Nephron progenitor cell (in vitro differentiated cells): ENCODE measurements at places on chromosomes 1 and 21.

GRCh38 chr1:20223106-20223505 is 36.8 kb upstream of the PLA2G2C start:
- DNase-seq, result no peak

DNA sequence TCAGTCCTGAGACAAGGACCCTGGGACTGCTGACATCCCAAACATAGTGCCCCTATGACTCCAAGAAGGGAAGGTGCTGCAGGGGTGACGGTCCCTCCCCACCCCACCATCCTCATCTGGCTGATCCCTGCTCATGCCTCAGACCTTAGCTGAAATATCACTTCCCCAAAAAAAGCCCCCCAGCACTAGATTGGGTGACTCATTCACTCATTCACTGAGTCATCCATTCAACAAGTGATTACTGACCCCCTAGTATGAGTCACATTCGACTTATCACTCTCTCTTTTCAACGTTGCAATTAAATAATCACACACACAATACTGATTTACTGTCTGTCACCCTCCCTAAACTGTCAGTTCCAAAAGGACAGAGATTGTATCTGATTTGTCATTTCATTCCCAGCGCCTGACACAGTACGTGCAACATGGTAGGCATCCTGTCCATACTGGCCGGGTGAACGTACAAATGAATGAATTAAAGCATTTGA is 48.6 kb downstream of the HIVEP3 start:
- DNase-seq, result no peak

GRCh38 chr21:34795175-34795547 is 126.4 kb downstream of the CLIC6 start:
- no peak for DNase-seq

DNA sequence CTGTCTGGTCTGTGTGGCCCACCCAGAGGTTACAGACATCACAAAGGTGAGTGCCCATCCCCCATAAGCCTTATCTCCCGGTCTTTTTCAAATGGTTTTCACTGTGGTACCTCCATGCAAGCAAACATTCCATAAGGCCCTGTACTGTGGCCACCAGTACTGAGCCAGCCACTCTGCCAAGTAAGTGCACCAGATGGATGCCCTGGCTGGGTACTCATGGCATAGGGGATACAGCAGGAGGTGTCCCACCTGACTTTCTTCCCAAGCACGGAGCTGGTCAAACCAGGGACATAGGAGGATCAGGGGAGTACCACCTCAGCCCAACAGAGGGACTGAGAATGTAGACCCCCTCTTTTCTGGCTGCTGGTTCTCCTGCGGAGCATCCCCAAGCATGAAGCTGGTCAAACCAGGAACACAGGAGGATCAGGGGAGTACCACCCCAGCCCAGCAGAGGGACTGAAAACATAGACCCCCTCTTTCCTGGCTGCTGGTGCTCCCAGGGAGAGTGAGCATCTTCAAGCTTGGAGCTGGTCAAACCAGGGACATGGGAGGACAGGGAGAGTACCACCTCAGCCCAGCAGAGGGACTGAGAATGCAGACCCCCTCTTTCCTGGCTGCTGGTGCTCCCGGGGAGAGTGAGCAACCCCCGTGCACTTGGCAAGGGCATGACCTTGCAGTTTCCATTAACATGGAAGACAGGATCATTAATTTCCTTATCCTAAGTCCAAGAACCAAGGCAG is 81.8 kb upstream of the KLHDC7A start:
- DNase-seq, result no peak

GRCh38 chr1:173137107-173137706 is 69.9 kb downstream of the TNFSF4 start:
- no peak for DNase-seq

- DNase-seq, result peak; percentile 77
These were observed at the start of gene RIPK4 for GRCh38 chr21:41766883-41767605. Gene RIPK4 (minus strand): TSS chr21:41767052. CDS start chr21:41767041, 11 bp downstream.

DNA sequence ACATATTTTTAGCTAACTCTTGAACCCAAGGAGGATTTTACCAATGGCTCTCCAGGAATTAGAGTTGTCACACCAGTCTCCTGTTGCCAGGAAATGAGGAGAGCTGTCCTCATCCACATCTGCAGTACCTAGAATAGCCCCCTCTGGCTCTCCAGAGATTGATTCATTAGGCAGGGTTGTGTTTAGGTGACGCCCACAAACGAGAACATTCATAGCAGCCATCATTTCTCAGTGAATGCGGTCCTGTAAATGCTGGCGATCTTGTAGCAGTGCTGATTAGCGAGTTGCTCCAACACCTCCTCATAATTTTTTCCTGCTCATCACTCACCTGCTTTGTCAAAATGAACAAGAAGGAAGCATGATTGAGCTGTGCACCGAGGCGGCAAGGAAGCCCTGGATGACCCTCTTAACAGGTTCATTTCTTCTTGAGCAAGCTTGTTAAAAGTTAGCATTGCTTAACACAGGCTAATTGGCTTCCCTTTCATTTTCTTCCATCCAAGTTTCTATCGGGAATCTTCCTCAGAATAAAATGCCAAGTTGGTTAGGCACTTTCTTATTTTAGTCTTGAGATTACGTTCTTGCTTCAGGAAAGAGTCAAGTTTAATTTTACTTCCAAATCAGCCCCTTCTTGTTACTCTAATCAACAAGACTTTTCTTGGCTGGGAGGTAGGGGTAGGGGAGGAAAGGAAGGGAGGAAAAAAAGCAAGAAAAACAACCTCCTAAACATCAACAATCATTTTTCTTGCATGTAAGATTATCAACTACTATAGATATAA is 16.5 kb upstream of the KLHDC8A start:
- DNase-seq, result no peak

DNA sequence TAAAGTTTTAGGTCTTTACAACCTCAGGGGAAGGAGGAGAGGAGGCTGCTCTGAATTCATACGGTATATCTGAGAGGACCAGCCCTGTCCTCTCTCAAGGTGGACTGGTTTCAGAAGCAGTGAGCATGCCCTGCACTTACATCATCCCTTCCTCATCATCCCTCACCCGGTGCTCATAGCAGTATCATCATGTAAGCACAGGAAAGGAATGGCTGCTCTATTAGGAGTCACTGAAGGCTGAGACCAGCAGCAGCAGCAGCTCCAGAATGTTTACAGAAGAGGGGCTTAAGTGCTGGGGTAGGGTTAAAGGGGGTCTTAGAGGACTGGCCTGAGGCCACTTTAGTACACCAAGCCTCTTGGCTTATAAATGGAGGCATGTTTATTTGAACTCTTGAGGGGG is 185.9 kb downstream of the AK5 start:
- no peak for DNase-seq

GRCh38 chr1:160419150-160419837 is 18.9 kb downstream of the VANGL2 start:
- DNase-seq, result no peak

GRCh38 chr1:9250411-9251381 is 16.1 kb downstream of the H6PD start:
- DNase-seq, result peak; percentile 56

- DNase-seq, result no peak
These were observed 118.3 kb downstream of the TGFB2 start for GRCh38 chr1:218463194-218464156.

GRCh38 chr1:185674201-185674600 is 60.0 kb upstream of the HMCN1 start:
- DNase-seq, result no peak

DNA sequence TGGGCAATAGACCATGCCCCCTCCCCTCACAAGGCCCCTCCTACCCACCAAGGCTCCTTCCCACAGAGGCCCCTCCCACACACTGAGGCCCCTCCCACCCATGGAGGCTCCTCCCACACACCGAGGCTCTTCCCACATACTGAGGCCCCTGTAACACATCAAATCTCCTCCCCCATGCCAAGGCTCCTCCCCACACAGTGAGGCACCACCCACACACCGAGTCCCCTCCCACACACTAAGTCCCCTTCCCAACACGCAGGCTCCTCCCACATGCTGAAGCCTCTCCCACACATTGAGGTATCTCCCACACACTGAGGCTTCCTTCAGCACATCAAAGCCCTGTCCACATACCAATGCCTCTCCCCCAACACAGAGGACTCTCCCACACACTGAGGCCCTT is 391.8 kb downstream of the CAMTA1 start:
- no peak for DNase-seq

DNA sequence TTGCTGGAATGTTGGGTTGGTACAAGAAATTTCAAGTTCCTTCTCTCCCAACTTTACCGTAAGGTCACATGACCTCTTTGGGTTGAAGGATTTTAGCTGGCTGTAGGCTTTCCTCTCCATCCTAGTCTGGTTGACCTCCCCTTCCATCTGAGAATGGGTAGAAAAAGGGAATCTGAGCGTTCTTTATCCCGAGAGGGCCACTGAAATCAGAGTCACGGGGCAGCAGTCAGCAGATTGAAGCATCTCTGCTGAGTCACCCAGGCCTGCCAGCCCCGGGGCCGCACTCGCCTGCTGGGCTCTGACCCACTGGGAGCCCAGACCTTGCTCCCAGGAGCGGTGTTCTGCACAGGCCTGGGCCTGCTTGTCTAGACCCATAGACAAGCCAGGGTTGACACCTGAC is 31.0 kb downstream of the TMCC2 start:
- DNase-seq, result no peak

DNA sequence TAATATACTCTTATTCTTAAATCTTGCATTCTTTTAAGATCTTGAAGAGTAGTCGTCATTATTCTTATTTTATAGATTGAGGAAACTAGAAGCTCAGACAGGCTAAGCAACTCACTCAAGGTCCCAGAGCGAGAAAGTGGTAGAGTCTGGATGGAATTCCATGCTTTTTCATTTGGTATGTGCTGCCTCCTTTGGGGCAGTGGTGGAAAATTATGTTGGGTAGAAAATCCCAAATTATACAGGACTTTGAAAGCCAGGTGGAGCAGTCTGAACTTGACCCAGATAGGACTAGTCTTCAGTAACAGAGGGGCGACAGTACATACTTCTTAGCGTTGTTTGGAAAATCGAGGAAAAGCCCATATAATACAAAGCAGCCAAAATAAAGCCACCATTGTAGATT is 205.6 kb downstream of the ATG4C start:
- no peak for DNase-seq

GRCh38 chr1:230067419-230067870 is 407 bp downstream of the GALNT2 start:
- DNase-seq, result no peak

GRCh38 chr1:234845097-234845660 is 235.2 kb upstream of the IRF2BP2 start:
- no peak for DNase-seq

- DNase-seq, result no peak
These were observed 127.8 kb upstream of the ADAR start for GRCh38 chr1:154735804-154736168.

GRCh38 chr1:198637916-198638437 is 863 bp upstream of the PTPRC start:
- DNase-seq, result no peak

- DNase-seq, result no peak
These were observed 43.3 kb upstream of the PUM1 start for GRCh38 chr1:31108861-31109260.

GRCh38 chr1:44347280-44347679 is 7.8 kb downstream of the ERI3 start:
- DNase-seq, result no peak

DNA sequence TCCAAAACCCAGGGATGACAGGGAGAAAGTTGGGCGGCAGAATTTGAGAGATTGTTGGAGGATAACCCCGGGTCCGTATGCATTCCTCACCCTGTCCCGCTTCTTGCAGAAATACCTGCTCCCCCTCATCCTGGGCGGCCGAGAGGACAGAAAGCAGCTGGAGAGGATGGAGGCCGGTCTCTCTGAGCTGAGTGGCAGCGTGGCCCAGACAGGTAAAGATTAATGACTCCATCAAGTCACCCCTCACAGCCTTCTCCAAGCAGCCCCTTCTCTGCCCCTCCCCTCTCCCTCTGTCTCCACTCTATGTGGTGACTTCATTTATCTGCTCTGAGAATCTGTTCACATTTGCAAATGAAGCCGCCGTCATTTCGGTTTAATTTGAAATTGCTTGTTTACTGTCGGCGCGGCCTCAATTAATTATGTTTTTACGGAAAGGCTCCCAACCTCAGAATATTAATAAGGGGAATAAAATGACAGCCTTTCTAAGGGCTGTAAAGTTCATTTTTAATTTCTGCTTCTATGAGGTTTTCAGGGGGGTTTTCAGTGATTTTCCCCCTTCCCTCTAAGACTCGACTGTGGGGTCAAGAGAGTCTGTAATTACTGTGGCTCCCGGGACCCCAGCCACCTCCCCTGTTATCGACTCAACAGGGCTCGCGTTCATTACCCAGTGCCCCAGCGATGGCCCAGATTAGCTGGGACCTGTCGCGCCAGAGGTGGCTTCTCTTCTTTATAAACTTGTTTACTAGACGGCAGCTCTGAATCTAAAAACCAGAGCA is 148.3 kb downstream of the PEX14 start:
- no peak for DNase-seq

DNA sequence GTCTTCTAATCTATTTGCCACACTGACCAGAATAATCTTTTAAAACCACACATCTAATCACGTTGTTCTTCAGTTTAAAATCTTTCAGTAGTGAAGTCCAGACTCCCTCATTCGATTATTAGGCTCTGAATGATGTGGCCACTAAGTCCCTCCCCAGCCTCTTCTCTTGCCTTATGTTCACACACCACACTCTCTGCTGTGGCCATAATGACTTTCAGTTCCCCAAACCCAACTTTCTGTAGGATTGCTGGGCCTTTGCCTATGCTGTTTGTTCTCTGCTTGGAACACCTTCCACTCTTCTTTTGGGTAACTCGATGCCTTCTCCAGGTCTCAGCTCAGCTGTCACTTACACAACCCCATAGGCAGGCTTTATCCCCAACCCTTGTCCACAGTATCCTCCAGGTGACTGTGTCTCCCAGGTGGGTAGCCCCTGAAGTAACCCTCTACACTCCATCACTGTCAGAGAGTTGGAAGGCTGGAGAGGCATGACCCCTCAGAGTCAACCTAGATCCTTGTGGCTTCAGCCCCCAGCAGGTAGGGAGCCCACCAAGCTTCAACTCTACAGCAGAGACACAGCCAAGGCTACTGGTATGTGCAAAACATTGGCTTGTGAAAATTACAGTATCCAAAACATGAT is 8.4 kb upstream of the SLC37A1 start:
- no peak for DNase-seq

- DNase-seq, result no peak
These were observed 524.1 kb downstream of the PTBP2 start for GRCh38 chr1:97245682-97246081.

DNA sequence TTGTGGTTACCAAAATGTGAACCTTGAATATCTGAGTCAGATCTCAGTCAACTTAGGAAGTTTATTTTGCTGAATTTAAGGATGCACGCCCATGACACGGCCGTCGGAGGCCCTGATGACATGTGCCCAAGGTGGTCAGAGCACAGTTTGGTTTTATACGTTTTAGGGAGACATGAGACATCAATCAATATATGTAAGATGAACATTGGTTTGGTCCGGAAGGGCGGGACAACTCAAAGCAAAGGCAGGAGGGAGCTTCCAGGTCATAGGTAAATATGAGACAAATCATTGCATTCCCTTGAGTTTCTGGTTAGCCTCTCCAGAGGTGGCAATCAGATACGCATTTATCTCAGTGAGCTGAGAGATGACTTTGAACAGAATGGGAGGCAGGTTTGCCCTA is 1.0 kb upstream of the PRMT2 start:
- no peak for DNase-seq

- no peak for DNase-seq
These were observed 274.8 kb upstream of the C1orf105 start for GRCh38 chr1:172145656-172146055.

- DNase-seq, result no peak
These were observed 24.2 kb upstream of the HSD3B1 start for GRCh38 chr1:119482517-119483425.
